ENCODE measurements at places on chromosomes 16 and 17. TPM values are rescaled to one million over a fixed set of nuclear protein-coding genes. Genes with fewer than 3 reads are reported as not detected.

DNA sequence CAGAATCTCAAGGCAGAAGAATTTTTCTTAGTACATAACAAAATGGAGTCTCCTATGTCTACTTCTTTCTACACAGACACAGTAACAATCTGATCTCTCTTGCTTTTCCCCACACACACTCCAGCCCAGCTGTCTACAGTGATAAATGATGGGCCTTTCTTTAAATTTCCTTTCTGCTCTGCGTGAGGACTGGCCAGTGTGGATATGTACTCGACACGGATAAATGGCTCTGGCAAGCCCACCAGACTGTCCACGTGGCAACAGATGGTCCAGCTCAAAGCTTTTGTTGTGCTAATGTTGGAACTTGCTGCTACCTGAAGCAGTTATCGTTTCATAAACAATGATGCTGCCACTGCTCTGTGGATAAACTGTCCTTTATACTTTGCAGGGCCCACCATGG is 410.7 kb downstream of the TMEM114 start:
- no peak for DNase-seq

Gene ORAI3
- 10.8 TPM for total RNA-seq

GRCh38 chr16:70687102-70687511 is 1.3 kb upstream of the MTSS2 start:
- DNase-seq = peak; percentile 38

- DNase-seq = no peak
Observed at GRCh38 chr16:8402981-8403843, 187.1 kb downstream of the TMEM114 start.

GRCh38 chr16:89422905-89423630 is 67.3 kb downstream of the ANKRD11 start:
- DNase-seq = no peak

DNA sequence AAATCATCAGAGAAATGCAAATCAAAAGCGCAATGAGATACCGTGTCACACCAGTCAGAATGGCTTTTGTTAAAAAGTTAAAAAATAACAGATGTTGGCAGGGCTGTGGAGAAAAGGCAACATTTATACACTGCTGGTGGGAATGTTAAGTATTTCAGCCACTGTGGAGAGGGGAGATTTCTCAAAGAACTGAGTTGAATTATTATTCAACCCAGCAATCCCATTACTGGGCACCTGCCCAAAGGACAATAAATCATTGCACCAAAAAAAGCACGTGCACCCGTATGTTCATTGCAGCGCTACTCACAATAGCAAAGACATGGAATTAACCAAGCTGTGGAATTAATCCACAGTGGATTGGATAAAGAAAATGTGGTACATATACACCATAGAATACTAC is 204.7 kb downstream of the HS3ST4 start:
- no peak for DNase-seq

Gene UMOD
- total RNA-seq = not detected

Measured in left ventricle myocardium superior (tissue), 1 donor.